CD4-positive, alpha-beta T cell treated with Interleukin-17A for 1 hour (primary cell): ENCODE measurements at places on chromosomes 3 and 15.

- no peak for DNase-seq
These were observed 181.8 kb downstream of the PDCD6IP start for GRCh38 chr3:33980252-33980651.

GRCh38 chr15:33074212-33074611 is 120.3 kb downstream of the FMN1 start:
- DNase-seq: no peak

DNA sequence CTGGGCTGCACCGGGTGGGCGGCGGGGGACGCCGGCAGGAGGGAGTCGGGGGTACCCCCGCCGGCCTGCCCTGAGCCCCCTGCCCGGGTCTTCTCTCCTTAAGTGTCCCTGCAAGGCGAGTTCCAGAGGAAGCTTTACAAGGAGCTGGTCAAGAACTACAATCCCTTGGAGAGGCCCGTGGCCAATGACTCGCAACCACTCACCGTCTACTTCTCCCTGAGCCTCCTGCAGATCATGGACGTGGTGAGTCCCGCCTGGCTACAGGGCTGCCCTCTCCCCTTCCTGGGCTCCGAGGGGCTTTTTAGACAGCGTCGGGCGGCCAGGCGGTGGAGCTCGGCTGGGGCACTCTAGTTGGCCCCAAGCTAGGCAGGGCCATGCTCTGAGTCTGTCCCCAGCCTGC is 480 bp downstream of the CHRNA7 start:
- no peak for DNase-seq

GRCh38 chr3:64295594-64295993 is 70.3 kb upstream of the PRICKLE2 start:
- DNase-seq: no peak

DNA sequence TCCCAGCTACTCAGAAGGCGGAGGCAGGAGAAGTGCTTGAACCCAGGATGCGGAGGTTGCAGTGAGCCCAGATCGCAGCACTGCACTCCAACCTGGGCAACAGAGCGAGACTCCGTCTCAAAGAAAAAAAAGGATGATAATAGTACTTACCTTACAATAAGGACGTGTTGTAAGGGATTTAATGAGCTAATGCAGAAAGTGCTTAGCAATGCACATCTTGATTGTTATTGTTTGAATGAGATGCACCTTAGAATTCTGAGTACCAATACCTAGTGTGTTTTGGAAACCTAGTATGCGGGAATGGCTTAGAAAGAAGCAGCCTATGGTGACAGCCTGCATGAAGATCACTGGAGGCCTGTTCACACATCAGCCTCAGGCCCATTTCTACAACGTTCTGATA is 19.5 kb downstream of the SNUPN start:
- DNase-seq: no peak

GRCh38 chr3:71016178-71016845 is 567.2 kb downstream of the FOXP1 start:
- no peak for DNase-seq

- DNase-seq: no peak
These were observed 45.6 kb downstream of the WNT5A start for GRCh38 chr3:55441499-55441898.

- no peak for DNase-seq
These were observed 27.2 kb upstream of the LMOD3 start for GRCh38 chr3:69149586-69149985.

DNA sequence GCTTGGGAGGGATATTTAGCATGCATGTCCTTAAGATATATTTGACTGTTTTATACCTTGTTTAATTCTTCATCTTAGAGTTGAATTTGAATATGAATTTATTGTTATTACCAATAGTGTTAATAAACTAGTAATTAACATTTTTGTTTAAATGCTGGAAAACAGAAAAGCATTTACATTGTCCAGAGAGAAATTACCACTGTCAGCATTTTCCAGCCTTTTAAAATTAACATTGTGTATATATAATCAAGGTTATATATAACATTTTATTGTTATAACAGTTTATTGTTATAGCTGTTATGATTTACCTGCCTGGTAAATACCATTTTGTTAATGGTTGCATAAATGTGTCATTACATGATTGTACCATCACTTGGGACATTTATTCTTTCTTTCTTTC is 8.0 kb upstream of the P4HTM start:
- no peak for DNase-seq

GRCh38 chr15:69661871-69662644 is 209.4 kb downstream of the RPLP1 start:
- no peak for DNase-seq

DNA sequence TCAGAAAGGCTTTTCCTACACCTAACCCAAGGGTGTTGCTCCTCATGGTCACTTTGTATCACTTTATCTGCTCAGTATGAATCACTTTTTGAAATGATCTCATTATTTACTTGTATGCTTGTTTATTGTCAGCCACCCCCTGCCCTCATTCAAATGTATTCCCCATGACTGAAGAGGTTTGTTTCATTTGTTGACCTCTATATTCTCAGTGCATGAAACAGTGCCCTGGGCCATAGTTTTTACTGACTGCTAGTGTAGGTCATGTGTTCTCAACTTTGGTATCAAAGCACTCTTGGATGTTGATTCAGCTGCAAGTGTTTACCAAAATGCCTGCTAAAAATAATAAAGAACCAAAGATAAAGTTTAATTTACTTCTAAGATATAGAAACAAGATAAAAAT is 381.7 kb upstream of the ARPP21 start:
- no peak for DNase-seq

- DNase-seq: no peak
These were observed 233.2 kb downstream of the KLF13 start for GRCh38 chr15:31559786-31560185.

DNA sequence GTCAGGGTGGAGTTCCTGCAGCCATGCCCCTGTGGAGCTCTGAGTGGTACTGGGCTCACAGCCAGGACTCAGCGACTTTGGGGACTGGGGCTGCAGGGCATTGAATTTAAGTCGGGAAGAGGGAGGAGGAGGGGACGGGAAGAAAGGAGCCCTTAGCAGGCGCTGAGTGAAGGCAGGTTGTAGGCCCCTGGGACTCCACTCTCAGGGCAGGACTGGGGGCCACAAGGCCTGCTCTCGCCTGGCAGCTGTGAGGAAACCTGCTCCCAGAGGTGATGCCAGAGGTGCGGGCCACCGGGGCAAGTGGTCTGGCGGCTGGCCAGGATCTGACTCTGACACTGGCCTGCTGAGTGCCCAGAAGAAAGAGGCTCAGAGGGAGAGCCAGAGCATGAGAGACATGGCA is 73.5 kb downstream of the EPHB3 start:
- DNase-seq: no peak

- no peak for DNase-seq
These were observed 90.4 kb upstream of the SLC2A2 start for GRCh38 chr3:171116824-171117395.

GRCh38 chr3:195133013-195133412 is 137.9 kb downstream of the XXYLT1 start:
- DNase-seq: no peak

GRCh38 chr15:35698966-35699575 is 153.1 kb upstream of the DPH6 start:
- no peak for DNase-seq

- DNase-seq: no peak
These were observed 24.9 kb downstream of the ZXDC start for GRCh38 chr3:126450744-126451143.

GRCh38 chr15:92541291-92542200 is 114.0 kb downstream of the FAM174B start:
- DNase-seq: no peak

DNA sequence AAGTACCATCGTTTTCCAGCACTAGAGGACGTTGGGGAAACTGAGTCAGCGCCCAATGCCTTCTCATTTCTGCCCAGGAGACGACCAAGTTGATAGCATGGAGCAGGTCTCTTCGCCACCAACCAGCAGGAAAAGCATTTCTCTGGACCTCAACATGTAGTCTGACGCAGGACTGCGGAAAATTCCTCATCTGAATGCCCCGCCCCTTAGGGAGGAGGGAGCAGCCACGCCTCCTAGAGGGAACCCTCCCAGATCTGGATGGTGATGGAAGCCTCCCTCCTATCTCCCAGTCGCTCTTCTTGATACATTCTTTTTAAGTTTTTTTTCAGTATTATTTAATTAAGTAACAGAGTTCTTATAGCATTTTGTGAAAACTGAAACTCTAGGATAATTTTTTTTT is 17.4 kb upstream of the MINDY4B start:
- no peak for DNase-seq

DNA sequence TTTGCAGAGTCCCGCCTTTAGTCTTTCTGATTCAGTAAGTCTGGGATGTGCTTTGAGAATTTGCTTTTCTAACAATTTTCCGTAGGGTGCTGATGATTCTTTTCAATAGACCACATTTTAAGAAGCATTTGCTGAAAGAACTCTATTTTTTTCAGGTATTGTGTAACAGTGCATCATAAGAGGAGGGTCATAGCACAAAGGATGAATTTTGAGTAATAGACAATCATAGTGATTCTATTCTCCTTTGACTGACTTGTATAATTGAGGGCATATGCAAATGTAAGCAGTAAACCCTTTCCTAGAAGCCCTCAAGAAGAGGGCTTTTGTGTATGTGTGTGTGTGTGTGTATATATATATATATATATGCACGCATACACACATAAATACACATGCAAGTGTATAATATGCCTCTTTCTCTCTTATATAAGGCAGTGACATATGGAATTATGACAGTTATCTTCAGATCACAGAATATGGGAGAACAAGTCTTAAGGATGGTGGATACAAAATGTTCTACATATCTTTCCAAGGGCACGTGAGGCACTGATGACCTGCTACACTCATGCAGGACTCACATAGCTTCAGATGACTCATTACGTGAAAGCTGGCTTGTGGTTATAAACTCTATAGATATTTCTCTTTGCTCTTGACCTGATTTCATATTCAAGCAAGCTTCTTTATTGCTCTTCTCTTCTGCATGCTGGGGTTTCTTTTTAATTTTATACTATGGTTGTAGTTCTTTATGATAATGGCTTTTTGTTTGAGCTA is 6.5 kb upstream of the PLSCR1 start:
- DNase-seq: no peak

DNA sequence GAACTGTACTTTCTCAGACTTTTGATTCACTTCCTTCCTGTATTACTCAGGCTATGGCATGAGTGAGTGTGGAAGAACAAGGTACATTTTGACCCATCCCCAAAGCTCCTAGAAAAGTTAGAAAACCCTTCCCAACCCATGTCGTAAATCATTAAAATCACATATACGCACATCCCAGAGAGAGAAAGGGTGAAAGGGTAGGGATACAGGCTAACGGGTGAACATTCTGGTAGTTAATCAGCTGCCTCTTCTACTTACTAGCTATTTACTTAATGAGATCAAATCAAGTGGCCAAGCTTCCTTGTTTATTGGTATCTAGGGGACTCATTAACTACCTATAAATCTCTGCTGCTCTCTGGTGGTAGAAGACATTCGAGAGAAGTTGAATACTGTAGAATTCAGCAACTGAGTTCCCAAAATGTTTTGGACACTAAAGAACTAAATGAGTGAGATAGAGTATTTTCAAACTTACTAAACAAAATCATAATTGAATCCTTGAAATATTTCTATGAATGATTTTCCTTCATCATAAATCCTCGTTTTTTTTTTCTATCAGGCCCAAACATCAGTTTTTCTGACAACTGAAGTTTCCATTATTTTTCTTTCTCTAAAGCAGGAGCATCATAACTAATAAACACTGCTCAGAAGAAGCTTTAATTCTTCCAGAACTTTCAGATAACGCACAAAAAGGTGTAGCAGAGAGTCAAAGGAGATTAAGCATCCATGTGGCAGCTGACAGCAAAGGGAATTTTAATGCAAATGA is 124.2 kb downstream of the IMPG2 start:
- DNase-seq: no peak

DNA sequence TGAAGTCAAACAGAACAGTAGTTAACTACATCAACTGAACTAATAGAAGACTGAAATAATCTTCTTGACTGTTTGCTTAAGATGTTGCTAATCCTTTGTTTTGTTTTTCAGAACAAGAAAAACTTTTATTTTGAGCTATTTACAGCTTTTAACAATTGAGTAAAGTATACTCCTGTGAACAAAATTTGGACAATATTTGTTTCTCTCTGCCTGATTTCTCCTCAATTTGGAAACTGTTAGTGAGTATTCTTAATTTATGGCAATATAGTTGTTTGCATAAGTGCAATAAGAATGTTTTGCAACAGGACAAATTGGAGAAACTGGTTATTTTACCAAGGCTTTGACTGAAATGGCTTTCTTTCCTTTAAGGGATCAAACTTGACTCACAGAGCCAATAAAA is 36.5 kb upstream of the ENTPD3 start:
- no peak for DNase-seq

DNA sequence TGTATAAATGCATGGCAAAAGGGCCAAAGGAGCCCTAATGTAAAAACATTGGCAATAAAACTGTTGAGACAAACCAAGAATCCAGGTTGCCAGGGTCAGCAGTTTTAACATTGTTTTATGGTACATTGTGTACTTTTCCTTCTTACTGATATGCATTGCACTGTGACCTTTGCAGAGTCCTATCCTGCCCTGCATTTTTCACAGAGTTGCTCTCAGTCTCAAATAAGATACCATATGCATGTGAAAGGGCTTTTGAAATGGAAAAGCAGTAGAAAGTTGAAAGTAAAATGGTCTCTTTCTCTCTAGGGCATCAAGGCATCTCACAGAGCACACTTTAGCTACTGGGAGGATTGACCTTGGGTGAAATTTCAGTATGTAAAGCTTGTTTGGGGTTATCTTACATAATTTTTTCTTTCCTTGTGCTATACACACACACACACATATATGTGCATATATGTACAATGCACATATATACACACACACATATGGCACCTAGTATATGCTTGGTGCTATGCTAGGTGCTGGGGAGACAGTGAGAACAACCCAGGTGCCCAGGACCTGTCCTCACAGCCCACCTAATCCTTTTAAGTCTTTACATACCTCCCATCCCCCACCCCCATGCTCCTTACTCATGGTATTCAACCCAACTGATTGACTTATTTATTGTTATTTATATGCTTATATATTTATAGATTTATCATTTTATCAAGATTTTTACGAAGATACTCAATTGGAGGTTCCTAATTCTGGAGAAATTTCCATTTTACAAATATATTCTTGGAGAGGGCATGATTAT is 1.2 kb upstream of the PPP2R3A start:
- DNase-seq: no peak

- DNase-seq: no peak
These were observed 226.9 kb downstream of the CACNA2D3 start for GRCh38 chr3:54349231-54349652.

DNA sequence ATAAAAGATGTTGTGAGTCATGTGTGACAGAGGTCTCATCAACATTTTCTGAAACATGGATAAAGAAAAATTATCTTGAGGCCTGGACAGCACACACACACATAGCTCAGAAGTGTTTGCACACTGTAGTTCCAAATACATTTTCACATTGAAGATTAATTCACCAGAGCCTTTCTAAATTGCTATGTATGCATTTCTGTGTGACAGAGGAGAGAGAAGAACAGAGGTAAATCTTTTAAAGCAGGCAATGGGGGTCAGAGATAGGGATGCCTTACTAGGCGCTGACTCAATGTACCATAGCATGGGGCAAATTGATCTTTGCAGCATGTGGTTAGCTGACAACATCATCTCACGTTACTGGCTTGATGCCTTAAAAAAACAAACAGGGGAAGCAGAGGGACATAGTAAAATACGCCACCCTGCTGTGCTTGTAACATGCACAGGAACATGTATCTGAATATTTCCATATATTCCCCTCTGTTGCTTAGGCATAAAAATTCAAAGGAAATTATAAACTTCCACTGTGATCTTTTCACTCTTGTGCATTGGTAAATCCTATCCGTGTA is 7.7 kb downstream of the POU1F1 start:
- no peak for DNase-seq

- DNase-seq: no peak
These were observed 125.4 kb upstream of the CCDC54 start for GRCh38 chr3:107251819-107252218.

- peak; percentile 14 for DNase-seq
These were observed 901 bp upstream of the MANF start for GRCh38 chr3:51384055-51384725.
